ENCODE measurements at places on chromosomes 3 and 15.

DNA sequence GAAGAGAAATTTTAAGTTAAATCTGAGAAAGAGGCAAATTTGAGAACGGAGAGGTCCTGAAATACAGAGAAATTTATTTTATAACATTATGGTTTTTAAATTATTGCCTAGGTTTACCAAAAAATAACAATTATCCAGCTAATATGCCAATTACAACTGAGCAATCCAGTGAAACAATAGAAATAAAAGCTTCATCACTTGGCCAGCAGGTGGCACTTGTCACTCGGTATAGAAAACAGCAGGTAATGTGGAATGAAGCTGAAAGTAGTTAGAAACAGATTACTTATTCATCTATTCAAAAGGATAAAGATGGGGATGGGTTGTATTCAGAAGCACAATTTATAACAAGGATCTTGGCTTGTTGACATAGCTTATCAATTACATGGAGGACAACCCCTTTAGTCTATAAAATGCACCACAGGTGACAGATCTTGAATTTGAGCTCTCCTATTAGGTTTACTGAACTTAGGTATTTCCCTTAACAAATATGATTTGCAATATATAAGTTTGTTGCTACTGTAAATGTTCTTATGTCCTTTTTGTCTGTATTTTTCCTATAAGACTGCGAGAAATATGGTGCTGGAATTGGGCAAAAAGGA is 70.1 kb upstream of the GUCA1C start:
- DNase-seq: peak; percentile 67

DNA sequence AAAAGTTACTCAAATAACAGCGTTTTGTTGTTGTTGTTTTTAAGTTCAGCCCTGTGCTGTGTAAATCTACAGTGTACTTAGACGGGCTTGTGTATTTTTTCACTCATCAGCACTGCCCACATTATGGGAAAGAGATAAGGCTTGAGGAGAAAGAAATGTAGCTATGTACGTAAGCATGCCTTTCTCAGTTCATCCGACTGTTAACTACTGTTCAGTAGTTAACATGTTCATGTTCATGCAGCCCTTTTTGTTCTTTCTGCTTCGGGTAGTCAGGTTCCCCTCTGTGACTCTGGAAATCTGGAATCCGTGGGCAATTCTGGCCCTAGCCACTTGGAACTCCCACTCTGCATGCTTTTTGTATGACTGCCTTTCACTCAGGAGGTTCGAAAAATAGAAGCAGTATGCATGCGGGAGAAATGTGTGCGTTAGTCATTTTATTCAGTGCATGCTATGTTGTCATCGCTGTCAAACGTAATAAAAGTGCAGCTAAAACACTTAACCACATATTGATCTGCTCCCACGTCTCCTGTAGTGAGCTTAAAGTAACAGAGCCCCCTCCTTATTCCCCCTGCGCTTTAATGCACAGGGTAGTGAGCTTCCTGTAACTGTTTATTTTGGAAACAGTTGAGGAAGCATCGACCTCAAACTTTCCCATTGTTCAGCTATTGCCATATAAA is 283.1 kb upstream of the NR2F2 start:
- DNase-seq: no peak

GRCh38 chr15:50192926-50193620 is 11.1 kb downstream of the SLC27A2 start:
- no peak for DNase-seq

DNA sequence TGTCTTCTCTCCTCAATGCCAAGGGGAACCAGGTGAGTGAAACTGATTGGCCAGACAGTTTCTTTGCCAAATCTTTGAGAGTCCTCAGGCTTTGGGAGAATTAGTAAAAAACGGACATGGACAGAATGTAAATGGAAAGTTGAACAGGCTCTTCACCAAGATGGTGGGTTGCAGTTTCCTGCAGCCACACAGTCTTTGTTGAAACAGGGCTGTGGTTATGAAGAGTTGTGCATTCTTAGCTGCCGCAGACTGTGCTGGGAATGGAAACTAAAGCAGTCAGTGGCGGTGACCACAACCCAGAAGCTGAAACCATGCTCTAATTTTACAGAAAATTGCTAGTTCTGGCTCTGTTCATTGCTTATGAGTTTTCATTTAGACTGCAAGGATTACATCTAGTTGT is 42.1 kb upstream of the TASOR start:
- DNase-seq: no peak

DNA sequence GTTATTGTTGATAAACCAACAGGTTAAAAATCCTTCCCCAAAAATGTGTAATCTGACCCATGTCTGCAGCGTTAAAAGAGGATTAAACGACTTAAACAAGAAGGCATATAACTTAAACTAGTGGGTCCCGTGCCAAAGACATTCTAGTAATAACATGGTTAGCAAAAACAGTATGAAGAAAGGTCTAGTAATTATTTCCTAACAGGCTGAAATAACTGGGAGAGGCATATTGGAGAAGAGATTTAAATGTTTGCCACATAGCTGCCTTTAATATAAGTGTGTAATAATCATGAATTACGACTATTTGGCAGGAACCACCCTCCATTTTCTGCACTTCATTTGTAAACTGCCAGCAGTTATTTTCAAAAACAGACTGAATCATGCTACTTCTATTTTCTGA is 67.7 kb upstream of the CSPG5 start:
- no peak for DNase-seq

DNA sequence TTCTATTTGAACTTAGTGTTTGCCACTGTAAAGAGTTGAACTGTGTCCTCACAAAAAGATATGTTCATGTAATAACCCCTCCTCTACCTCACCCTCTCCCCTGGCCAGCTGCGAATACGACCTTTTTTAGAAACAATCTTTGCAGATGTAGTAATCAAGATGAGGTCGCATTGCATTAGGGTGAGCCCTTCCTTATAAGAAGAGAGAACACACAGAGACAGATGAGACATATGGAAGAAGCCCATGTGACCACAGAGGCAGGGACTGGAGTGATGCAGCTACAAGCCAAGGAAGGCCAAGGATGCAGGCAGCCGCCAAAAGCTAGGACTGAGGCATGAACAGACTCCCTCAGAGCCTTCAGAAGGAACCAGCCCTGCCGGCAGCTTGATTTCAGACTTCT is 27.6 kb downstream of the GPR176 start:
- no peak for DNase-seq

GRCh38 chr3:10594915-10595314 is 89.5 kb upstream of the ATP2B2 start:
- DNase-seq: peak; percentile 47

GRCh38 chr3:4231041-4231440 is 72.1 kb upstream of the SETMAR start:
- DNase-seq: no peak

DNA sequence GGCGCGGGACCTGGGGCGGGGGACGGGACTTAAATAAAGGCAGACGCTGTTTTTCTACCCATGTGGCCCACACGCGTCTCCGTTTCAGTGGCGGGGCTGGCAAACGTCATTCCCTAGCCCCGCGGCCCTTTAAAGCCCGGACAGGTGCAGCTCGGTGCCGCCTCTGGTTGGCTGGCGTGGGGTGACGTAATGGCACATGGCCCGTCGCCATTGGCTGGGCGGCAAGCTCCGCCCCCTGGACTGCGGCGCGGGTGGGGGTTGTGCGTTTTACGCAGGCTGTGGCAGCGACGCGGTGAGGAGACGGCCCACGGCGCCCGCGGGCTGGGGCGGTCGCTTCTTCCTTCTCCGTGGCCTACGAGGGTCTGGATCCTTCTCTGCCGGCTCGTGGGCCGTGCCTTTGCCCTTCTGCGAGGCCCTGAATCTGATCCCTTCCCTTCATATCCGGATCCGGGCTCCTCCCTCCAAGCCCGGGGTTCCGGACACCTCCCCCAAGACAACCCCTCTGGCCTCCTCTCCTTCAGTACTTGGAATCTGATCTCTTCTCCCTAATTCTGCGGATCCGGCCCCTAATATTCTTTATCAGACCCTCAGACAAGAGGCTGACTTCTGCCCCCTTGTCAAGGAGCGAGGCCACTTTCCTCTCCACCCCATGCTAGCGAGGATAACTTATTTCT is at the start of gene CRELD1:
CRELD1 (plus strand) TSS at position 274 of the 674 bp plus-strand sequence. CDS start 605 bp downstream, outside the sequence.
- DNase-seq: peak; percentile 94

DNA sequence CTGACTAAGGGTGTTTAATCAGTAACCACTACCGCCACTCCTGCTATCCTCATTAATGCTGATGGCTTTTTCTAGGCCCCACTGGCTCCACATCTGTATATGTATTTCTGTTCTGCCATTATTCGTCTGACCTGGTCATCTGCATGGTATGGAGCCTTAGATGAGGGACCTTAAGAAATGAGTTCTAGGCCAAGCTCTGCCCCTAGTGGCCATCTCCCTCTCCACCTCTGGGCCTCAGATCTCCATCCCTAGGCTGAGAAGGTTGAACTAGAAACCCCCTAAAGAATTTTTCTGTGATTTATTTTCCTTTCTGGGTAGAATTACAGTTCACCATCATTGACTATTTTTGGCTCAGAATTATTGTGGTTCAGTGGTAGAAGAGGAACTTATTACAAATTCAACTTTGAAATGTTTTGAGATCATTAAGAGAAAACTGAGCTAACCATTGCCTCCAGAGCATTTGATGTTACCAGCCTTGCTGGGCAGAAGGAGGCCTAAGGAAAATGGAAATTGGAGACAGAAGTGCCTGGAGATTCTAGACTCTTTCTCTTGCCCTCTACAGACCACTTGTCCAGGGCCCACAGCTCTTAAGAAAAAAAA is 325.2 kb upstream of the NR2E3 start:
- no peak for DNase-seq

DNA sequence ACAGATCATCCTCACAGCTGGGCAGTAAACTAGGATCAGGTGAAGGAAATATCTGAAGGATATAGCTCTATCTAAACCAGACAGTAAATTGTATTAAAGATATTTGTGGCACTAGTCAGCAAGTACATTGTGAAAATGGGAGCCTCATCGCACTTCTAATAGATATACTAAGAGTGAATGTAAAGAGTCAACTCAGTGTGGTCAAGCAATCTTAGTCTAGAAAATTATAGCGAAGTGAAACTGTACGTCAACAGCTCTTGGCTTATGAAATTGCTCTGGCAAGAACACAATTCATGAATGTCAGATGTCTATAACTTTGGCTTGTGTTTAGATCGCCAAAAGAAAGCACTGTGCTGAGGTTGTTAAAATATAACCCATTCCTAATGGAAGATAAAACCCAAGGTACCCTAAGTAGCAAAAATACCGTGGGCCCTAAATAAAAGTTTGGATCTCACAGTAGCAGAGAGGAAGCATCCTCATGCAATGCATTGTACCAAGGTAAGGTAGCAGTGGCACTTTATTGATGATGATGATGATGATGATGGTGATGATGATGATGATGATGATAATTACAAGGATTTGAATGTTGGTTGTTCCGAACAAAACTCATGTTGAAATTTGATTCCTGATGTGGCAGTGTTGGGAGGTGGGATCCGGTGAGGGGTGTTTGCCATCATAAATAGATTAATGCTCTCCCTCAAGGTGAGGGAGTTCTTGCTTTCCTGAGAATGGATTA is 228.5 kb downstream of the UNC13C start:
- no peak for DNase-seq

DNA sequence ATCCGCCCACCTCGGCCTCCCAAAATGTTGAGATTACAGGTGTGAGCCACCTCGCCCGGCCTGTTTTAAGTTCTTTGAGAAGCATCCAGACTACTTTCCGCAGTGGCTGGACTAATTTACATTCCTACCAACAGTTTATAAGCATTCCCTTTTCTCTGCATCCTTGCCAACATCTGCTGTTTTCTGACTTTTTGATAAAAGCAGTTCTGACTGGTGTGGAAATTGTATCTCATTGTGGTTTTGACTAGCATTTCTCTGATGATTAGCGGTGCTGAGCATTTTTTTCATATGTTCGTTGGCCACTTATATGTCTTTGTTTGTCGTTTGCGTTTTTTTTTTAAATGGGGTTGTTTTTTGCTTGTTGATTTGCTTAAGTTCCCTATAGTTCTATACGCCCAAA is 208.4 kb upstream of the DPPA4 start:
- DNase-seq: no peak

DNA sequence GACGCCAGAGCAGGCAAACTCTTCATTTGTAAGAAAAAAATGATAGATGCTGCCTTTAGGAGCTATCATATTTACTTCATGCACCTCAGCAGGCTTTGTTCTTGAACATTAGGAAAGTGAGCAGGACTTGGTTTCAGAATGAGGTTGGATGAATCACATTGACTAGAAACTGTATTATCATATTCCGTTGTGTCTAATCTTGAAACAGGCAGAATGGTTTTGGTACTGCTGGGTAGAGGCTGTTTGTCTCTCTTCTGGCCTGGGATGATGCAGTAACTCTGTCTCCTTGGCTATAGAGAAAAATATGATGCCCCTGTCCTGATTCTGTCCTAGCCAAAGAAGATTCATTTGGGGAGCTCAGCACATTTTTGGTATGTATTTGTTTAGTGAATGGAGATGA is 344.2 kb upstream of the GRM7 start:
- no peak for DNase-seq

DNA sequence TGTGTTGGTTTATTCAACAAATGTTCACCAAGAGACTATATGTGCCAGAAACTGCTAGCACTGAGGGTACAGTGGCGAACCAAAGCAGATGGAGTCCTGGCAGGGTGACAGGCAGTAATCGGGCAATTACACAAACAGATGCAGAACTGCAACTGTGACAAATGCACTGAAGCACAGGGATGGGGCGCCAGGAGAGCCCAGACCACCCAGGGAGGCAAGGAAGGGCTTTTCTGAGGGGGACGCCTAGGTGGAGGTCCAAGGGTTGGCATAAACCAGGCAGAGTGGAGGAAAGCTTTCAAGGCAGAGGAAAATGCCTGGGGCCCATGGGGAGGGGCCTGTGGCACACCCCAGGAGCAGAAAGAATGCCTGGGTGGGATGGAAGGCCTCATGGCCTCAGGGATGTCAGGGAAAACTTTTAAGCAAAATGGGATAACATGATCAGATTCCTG is 5.5 kb downstream of the DIS3L start:
- DNase-seq: no peak

GRCh38 chr3:187913617-187914033 is 168.4 kb upstream of the BCL6 start:
- no peak for DNase-seq

- DNase-seq: no peak
These were observed 27.9 kb downstream of the FBN1 start for GRCh38 chr15:48617619-48618018.

Data from Kasumi-1 (cell line).